ENCODE measurements at places on chromosomes 1 and 21. TPM values are rescaled to one million over a fixed set of nuclear protein-coding genes. Genes with fewer than 3 reads are reported as not detected.
A peak's percentile ranks its signal among the peaks of the same experiment; 100 is the strongest.

Gene MAP10
- polyA plus RNA-seq, result 2.2 TPM

DNA sequence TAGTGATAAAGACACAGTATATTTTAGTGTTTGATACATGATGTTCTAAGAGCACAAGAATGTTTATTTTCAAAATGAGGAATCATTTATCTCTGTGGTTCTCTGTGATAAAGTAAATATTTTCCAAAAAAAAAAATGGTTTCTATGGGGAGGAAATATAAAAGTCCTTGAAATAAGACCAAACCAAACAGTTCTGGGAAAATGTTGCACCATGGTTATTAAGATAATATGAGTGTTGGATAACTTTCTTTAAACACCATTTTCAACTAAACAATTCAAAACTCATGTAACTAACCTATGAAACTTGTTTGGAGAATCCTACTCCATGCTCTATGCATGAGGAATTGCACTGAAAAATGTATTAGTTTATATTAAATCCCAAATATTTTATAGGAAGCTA is 184.6 kb downstream of the KCNT2 start:
- no peak for DNase-seq

Gene NIT1
- polyA plus RNA-seq, result 32.7 TPM

Gene NPHS2
- not detected for polyA plus RNA-seq

GRCh38 chr21:38733972-38734546 is 71.7 kb upstream of the ETS2 start:
- DNase-seq, result peak; percentile 47

DNA sequence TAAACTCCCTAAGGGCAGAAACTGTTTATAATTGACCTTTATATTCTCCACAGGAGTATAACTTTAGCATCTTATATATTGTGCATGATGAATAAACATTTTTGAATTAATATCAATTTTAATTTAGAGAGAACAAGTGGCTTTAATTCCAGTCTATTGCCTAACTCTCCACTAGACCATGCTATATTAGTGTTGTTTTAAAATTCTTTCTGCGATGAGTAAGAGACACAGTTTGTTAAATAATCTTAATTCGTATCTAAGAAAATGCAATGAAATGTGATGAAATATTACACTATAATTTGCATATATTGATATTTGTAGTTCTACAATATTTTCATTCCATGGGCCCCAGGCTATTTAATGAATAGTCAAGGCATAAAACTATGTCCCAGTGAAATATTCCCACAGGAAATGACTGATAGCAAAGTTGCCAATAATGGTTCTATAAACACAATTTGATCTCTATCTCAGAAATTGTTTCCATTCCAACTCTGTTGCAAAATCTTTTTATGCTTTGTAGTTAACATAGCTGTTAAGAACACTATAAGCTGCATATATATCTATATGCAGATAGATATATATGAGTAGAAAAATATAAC is 2.9 kb upstream of the SYDE2 start:
- DNase-seq, result no peak

DNA sequence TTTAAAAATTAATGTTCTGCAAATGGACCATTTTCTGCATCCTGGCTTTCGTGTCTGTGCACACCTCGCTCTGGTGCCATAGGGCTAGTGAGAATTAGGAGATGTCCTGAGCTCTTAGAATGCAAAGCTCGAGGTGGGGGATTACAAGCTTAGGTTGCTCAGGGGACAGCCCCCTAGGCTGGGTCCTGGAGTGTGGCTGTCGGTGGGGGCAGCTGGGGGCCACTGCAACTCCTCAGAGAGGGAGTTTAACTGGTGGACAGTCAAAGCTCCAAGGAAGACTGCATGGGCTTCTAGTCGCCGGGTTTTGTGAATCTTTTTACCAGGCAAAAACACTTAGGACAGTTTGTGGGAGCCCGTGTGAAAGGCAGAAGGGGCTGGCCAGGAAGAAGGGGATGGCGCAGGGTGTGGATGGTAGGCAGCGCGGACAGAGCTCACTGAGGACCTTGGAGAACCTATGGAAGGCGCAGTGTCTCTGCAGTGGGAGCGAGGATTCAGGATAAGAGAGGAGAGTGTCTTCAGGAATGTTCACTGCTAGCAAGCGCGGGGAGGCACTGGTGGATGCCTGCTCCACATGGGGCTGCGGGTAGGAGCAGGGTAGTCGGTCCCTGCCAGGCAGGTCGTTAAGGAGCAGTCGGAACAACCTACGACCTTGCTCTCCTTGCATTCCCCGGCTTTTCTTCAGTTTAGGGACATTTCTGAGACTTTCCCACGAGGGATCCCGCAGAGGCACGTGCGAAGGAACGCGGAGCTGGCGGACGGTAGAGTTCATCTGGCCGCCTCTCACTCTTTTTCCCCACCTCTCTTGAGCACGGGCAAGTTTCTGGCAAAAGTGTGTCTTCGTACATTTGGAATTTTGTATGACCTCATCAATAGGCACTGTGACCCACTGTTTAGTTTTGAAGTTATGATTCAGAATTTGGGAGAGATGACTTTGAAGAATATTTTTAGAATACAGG is 12.9 kb upstream of the KCNE1 start:
- DNase-seq, result no peak

Gene B3GALT5
- 0.22 TPM for polyA plus RNA-seq

Gene ALX3
- not detected for polyA plus RNA-seq

DNA sequence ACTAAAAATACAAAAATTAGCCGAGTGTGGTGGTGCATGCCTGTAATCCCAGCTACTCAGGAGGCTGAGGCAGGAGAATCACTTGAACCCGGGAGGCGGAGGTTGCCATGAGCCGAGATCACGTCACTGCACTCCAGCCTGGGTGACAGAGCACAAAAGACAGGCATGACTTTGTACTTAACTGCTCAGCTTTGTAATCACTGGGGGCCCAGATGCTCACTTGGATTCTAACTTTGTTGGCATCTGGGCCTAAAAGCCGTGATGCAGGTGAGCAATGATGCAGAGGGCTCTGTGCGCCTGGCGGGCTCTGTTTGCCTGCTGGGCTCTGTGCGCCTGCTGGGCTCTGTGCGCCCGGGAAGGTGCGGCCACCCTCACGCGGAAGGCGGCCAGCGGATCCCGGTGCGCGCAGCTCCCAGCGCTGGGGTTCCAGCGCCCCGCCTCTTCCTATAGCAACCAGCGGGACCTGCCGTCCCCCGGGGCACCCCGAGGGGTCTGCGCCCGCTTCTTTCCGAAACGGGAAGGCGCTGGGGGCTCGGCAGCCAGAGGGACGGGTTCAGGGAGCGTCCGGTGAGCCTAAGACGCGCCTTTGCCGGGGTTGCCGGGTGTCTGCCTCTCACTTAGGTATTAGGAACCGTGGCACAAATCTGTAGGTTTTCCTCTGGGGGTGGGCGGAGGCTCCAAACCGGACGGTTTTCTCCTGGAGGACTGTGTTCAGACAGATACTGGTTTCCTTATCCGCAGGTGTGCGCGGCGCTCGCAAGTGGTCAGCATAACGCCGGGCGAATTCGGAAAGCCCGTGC is 31.7 kb downstream of the PRMT2 start:
- no peak for DNase-seq

DNA sequence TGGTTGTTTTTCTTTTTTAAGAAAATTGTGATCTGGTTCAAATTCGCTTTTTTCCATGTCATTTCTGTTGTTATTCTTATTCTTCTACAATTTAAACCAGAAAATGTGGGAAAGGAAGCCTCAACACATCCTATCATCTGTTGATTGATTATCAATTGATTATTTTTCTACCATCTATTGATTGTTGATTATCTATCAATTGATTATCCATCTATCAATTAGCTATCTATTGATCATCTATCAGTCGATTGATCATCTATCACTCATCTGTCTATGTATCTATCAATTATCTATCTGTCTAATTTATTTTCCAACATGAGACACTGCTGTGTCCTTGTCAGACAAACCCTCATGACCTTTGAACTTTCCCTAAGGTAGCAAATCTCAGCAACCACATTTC is 136.1 kb upstream of the ARHGEF16 start:
- no peak for DNase-seq

GRCh38 chr1:179968994-179969919 is 14.6 kb downstream of the CEP350 start:
- no peak for DNase-seq

GRCh38 chr1:20483833-20484518 is 2.0 kb downstream of the CAMK2N1 start:
- DNase-seq, result no peak

- DNase-seq, result no peak
Measured at GRCh38 chr1:51541313-51542050, 22.4 kb upstream of the EPS15 start.

GRCh38 chr1:198449727-198450433 is 90.6 kb downstream of the ATP6V1G3 start:
- no peak for DNase-seq

DNA sequence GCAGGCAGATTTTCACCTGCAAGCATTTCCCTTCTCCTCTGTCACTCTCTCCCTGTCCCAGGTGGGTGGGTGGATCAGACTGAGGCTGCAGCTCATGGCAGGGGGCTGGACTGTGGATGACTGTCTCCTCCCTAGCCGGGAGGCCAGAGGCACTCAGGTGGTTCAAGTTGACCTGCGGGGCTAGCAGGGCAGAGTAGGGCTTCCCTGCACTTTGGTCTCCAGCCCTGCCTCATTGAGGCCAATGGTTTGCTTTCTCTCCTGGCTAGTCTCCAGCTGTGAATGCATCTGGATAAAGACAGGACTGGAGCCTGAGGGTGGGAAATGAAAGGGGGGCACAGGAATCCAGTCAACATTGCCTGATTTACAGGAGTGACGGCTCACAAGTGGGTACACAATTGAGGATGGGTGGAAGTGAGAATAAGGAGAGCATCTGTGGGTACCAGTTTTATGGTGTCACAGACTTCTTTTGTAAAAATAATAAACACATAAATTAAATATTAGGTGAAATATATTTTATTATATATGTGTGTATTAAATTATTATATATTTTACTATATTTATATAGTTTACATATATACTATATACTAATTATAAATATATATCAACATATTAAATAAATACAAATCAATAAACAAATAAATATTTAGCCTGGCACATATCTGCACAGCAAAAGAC is 25.6 kb downstream of the RUNX1 start:
- DNase-seq, result no peak

Gene GABRD
- 1.0 TPM for polyA plus RNA-seq

GRCh38 chr1:22217811-22218460 is 75.0 kb upstream of the WNT4 start:
- DNase-seq, result no peak

DNA sequence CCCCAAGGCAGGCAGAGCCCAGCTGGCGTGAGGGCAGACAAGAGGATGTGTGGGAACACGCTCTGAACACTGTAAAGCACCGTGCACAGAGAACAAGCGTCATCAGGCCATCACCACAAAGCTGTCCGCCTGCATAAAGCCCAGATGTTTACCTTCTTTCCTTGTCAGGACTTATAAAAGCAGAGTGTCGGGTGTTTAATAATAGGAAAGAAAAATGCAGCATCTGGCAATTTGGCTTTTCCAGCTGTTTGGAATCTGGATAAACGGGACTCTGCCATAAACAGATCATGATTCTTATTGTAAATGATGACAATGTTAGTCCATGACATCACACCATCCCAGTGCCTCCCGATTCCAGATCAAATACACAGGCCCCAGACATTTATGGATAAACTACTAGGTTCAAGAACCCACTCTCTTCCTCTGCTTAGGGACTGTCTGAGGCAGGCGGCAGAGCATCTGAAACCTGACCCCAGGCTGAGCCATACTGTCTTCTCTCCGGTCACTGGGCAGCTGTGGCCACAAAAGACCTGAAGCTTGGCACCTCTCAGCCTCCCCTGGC is 4.2 kb downstream of the GLIS1 start:
- DNase-seq, result no peak

GRCh38 chr1:111586112-111586511 is 33.5 kb upstream of the RAP1A start:
- no peak for DNase-seq

Gene KLF17
- polyA plus RNA-seq, result 0.13 TPM

GRCh38 chr1:205199931-205200299 is 11.6 kb downstream of the DSTYK start:
- DNase-seq, result no peak

Gene KLHDC7A
- polyA plus RNA-seq, result not detected

Gene CD1E
- polyA plus RNA-seq, result 0.35 TPM

GRCh38 chr21:26954662-26955121 is 12.2 kb downstream of the ADAMTS5 start:
- no peak for DNase-seq

DNA sequence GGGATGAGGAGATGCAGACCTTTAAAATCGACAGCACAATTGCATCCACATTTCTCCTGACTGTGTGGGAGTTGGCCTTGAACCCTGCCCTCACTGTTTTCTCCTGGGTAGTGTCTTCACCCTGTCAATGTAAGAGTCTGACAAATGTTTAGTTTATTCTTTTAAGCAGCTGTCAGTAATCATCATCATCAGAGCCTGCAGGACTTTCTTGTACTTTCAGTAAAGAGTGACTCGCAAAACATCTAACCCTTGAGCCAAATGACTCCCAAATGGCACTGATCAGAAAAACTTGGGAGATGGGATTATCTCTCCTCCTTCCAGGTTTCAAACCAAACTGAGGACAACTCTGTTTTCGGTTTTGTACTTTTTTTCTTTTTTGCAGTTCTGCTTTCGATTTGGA is 460.2 kb downstream of the KIF26B start:
- no peak for DNase-seq

DNA sequence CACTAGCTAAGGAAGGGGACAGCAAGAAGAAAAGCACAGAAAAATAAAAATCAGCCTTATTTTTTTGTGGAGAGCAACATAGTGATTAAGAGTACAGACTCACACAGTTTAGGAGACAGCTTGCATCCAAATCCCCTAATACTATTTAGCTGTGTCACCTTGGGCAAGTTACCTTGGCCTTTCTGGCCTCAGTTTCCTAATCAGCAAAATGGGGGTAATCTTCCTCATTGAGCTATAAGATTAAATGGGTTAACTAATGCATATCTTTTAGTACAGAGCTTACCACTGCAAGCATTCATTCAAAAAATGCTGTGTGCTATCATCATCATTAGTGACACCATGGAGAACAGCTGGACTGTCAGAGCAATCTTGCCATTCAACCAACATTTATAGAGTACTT is 77.7 kb downstream of the CD46 start:
- DNase-seq, result no peak

Gene SLAMF7
- 0.46 TPM for polyA plus RNA-seq

Gene TMEM125
- not detected for polyA plus RNA-seq

DNA sequence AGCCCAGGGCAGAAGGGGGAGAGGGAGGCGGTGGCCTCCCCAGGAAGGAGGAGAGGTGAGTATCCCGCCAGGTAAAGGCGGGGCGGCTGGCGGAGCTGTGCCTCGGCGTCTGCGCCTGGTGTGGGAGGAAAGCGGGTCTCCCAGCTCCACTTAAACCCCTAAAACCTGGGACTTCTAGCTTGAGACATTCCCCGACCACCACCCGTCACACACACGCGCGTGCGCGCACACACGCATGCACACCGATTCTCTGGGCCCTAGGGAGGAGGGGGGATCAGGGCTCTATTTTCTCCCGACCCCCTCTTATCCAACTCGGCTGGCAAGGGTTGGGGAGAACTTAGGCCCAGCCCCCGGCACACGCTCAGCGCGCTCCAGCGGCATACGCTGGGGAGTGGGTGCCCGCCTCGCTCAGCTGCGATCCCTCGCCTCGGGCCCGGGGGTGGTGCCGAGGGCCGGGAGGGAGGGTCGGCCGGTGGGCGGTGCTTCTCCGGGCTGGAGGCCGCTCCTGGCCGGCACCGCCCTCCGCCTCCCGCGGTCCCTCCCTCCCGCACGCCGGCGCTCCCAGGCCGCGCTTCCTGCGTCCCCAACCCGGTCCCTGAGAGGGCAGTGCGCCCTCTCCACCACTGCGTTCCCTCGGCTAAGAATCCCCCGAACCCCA is at the start of gene TMEM51:
TMEM51 (plus strand) TSS at position 564 of the 658 bp plus-strand sequence. CDS start 61,341 bp downstream, outside the sequence.
- DNase-seq, result no peak

Gene SLC27A3
- 18.1 TPM for polyA plus RNA-seq

All from forelimb muscle (tissue), 1 donor.